ENCODE measurements at places on chromosomes 5 and 9.

DNA sequence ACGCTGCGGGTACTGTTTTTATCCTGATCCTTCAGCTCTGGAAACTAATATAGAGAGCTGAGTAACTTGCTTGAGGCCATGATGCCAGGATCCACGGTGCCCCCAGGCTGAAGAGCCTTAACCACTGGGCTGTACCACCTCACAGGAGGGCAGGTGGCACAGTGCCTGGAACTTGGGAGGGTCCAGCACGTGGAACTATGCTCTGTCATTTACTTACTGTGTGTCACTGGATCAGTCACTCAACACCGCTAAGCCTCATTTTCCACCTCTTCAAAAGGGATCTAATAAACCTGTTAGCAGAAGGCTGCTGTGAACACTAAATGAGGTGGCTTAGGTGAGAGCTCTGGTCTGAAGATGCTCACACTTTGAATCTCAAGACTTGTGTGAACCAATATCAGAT is 29.6 kb downstream of the KCNIP1 start:
- no peak for DNase-seq

DNA sequence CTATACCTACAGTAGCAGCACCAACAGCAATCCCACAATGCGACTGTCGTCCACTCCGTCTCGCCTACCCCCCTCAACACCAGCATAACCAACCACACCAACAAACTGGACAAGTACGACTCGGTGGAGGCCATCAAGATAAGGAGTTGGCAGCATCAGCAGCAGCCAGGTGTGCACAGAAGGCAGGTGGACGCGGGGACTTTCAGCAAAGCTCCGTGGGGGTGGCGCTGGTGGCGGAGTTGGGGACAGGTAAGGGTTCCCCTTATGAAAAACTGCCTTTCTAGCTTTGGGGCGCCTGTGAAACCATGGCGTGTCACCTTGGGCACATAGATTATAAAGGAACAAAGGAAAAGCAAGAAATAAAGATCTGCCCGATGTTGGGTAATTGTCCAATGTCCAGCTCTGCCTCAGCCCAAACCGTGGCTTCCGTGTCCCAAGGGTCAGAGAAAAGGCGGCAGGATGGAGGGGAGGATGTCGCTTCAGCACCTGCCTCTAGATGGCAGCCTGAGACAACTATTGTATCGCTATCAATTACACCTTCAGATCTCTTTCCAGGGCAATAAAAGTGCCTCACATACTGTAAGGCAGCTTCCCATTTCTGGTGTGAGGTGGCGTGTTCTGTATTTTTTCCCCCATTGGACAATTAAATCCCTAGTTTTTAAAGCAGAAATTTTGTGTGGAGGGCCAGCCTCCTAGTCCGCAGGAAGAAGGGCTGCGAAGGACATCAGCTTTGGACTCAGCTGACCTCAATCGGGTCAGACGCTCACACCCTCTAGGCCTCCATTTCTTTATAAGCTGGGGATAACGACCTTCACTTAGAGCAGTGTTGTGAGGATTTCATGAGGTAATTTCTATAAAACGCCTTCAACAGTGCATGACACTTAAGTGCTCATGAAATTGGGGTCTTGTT is 58.8 kb downstream of the MTRR start:
- DNase-seq = no peak

GRCh38 chr5:22531986-22532385 is 321.2 kb downstream of the CDH12 start:
- no peak for DNase-seq

DNA sequence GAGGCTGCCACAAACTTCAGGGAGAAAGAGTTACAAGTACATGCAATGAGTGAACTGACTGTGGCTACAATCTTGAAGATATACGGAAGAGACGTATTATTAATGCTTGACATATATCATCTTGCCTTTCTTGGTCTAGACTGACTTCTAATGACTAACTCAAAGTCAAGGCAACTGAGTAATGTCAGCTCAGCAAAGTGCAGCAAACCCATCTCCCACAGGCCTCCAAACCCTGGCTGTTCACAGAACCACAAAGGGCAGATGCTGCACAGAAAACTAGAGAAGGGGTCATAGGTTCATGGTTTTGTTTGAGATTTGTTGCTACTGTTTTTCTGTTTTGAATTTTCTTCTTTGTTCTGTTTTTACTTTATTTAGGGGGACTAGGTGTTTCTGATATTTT is 21.0 kb downstream of the IL7R start:
- no peak for DNase-seq

- no peak for DNase-seq
These were observed 5.6 kb upstream of the ABLIM3 start for GRCh38 chr5:149135536-149136201.

DNA sequence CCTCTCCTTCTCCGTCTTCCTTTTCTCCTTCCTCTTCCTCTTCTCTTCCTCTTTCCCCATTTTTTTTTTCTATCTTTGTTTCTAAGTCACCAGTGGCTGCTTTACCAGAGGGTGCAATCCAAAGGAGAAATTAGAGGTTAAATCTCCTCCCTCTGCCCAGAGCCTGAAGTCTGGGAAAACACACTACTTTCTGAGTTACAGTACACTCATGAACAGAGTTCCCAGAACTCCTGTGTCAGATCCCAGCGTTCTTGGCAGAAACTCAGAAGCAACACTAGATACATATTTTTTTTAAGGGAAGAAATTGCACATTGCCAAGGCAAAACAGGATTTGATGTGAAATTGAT is 189.0 kb downstream of the SNCAIP start:
- DNase-seq = no peak

GRCh38 chr5:159385536-159385935 is 55.2 kb upstream of the IL12B start:
- DNase-seq = no peak

- DNase-seq = no peak
These were observed 110.0 kb upstream of the PRR16 start for GRCh38 chr5:120354126-120354525.

GRCh38 chr5:132253452-132254320 is 3.8 kb upstream of the PDLIM4 start:
- DNase-seq = no peak

- DNase-seq = no peak
These were observed 6.6 kb downstream of the CDX1 start for GRCh38 chr5:150173161-150173560.

GRCh38 chr5:161544350-161544765 is 2.2 kb downstream of the GABRB2 start:
- no peak for DNase-seq

All from activated CD8-positive, alpha-beta memory T cell treated with anti-CD3 and anti-CD28 coated beads for 4 hours (primary cell).